ENCODE measurements at places on chromosomes 6 and 20.

GRCh38 chr20:62361799-62362589 is 5.1 kb downstream of the LAMA5 start:
- no peak for DNase-seq

- no peak for DNase-seq
Observed at GRCh38 chr20:47887477-47888080, 102.3 kb upstream of the SULF2 start.

DNA sequence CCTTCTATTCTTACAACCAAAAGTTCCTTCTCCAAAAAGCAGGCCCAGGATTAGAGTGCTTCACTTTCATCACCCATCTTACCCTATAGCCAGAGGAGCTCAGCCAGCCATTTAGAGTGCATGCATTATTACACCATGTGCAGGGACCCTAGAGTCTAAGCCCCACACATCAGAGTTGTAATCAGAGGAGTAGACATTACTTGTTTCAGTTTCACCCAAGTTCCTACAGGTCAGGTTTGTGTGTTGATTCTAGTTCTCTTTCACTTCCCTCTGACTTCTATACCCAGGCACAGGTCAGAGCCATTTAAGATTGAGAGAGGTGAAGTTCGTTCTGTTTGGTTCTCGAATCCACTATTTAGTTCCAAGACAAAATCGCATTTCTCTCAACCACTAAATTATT is 16.3 kb upstream of the ARFGEF3 start:
- no peak for DNase-seq

- no peak for DNase-seq
Observed at GRCh38 chr6:40258531-40258930, 324.3 kb upstream of the MOCS1 start.

DNA sequence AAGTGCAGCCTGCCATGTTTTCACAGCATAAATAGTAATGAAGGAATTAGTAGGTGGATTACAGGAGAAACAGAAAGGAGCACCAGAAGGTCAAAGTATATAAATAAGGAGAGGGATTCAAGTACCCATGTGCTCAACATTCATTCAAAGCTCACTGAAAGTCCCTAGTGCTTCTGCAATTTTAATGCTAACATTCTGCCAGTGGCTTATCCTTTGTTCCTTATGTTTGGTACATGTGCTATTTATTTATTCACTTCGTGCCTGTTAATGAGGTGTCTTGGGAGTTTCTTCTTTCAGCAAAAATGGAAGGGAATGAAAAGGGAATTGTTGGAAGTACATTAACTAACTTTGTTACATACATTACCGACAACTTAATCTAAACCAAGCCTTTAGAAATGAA is 105.7 kb downstream of the CRYBG1 start:
- DNase-seq: no peak

DNA sequence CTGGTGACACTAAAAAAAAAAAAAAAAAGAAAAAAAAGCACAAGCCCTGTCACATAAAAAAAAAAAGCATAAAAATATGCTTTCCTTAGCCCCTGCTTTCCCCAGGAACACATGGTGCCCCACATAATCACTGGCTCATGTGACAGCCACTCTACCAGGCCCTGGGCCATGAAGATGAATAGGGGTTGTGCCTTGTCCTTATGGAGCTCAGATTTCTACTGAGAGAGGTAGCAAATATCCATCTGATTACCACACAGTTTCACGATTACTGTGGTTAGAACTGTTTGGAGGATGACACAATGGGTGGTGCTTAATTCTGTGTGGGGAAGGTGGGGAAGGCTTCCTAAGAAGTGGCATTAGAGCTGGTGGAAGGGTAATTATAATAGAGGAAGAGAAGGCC is 9.3 kb downstream of the RAET1E start:
- DNase-seq: no peak

GRCh38 chr6:20827798-20828197 is 293.5 kb downstream of the CDKAL1 start:
- no peak for DNase-seq

- DNase-seq: no peak
Observed at GRCh38 chr6:40550202-40551101, 36.7 kb downstream of the LRFN2 start.

DNA sequence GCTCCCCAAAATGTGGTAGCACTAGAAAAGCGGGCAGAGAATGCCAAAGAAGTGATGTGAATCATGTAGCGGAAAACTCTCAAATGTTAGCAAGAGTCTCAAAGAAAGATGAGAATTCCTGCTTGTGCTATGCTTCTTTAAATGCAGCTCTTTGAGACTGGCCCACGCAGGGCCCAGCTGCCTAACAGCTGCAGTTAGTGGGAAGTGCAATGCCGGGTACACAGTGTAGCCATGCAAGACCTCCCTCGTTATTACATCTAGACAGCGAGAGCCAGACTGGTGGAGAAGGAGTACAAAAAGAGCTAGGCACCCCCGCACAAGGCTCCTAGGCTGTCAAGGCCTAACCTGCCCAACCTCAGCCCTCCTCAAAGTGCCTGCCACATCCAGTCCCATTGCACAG is 201.7 kb upstream of the PRDM1 start:
- DNase-seq: no peak

- DNase-seq: no peak
Observed at GRCh38 chr6:155080881-155081845, 86.0 kb downstream of the TIAM2 start.

- no peak for DNase-seq
Observed at GRCh38 chr6:126477678-126478077, 137.8 kb downstream of the CENPW start.

DNA sequence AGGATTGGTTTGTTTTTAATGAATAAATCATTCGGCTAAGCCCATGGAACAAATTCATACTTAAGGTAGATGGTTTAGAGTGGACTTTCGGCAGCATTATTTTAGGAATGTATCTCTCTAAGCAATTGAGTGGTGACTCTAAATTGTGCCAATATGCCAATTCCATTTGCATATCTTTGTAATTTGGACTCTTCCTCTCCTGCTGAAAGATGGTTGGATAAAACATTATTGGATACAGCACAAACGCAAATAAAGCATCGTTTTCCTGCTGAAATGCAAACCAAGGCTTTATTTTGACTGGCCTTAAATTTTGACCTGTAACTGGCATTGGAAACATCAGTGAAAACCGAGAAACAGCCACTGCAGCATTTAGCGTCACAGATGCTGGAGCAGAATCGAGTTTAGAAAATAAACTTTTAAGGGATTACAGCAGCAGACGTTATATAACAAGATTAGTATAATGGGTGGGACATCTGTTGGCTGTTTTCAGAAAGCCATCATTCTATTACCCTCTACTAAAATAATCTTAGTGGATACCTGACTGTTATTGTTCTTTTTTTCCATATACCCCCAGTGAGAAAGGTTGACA is 726.0 kb downstream of the KIF16B start:
- DNase-seq: no peak

GRCh38 chr6:13384506-13384905 is 56.2 kb upstream of the TBC1D7 start:
- DNase-seq: no peak

GRCh38 chr6:105196076-105196475 is 16.3 kb upstream of the POPDC3 start:
- no peak for DNase-seq

GRCh38 chr20:47597090-47597489 is 95.4 kb downstream of the NCOA3 start:
- no peak for DNase-seq

DNA sequence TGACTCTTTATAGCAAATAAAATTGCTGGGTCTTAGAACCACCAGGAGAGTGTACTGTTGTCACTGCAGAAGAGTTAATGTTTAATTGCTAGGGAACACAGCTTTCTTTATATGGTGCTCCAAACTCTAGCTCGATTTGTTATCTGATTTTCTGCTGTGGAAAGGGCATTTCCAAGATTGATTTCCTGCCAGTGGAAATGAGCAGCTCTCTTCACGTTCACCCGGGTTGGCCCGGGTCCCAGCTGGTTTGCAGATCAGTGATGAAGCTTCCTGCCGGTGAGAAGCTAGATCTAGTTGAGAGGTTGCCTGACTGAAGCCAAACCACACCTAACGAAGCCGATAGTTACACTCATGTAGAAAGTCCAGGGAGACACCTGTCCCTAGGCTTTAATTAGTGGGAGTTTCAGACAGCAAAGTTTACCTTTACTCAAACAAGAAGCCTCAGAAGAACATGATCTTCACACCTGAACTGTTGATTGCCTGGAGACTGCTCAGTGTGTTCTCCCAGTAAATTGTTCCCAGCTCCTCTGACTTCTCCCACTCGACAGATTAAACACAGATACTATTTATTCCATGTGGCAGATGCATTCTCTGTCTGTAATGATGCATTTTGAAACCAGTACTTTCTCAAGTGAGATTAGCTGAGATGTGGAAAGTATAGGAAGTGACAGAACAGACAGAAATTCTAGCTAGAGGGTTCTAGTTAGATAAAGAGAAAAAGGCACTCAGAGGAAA is 27.8 kb downstream of the PAQR8 start:
- DNase-seq: no peak

DNA sequence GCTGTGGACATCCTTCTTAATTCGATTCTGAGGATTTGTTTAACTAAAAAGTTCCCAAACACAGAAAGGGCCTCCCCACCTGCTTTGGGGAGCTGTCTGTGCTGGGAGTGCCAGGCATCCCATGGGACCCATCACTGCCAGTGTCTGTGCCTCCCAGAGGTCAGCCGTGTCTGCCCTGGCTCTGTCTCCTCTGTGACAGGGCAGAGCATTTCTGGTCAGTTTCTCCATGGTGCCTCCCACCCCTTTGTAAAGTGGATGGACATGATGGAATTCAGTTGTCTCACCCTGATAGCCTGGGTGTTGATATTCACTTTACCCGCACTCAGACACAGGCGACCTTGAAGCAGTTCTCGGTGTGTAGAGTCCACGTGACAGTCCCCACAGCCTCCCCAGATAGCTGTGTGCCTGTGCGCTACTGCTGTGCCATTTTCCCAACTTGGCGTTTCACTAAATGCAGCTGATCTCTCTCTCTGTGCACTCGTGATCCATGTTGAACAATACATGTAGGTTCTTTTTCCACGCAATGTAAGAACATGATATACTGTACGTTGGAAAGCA is 70.5 kb downstream of the CDS2 start:
- DNase-seq: no peak

- DNase-seq: no peak
Observed at GRCh38 chr20:17836303-17836861, 132.2 kb downstream of the SNX5 start.

GRCh38 chr6:137117581-137117980 is 55.9 kb downstream of the IL22RA2 start:
- peak; percentile 1 for DNase-seq

GRCh38 chr6:70225055-70225454 is 77.8 kb downstream of the COL9A1 start:
- no peak for DNase-seq

DNA sequence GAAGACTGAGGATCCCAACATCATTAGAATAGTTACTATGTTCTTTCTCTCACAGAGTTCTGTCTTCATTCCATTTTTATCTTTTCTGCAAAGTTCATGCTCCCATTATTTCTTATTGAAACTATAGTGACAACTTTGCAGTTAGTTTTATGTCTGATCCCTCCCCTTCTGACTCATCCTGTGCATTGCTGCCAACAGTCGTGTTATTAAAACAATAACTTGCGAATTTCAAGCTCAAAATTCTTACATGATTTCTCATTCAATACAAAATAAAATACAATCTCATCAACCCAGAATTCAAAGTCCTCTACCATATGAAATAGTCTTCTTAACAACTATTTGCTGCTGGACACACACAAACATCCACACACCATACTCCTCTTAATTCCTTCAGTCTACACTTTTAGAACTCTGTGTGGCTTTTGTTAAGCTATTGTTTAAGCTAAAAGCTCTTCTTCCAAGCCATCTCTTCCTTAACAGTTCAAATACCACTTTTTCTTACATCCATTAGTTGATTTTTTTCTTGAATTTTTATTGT is 261.4 kb upstream of the IRAK1BP1 start:
- DNase-seq: no peak

DNA sequence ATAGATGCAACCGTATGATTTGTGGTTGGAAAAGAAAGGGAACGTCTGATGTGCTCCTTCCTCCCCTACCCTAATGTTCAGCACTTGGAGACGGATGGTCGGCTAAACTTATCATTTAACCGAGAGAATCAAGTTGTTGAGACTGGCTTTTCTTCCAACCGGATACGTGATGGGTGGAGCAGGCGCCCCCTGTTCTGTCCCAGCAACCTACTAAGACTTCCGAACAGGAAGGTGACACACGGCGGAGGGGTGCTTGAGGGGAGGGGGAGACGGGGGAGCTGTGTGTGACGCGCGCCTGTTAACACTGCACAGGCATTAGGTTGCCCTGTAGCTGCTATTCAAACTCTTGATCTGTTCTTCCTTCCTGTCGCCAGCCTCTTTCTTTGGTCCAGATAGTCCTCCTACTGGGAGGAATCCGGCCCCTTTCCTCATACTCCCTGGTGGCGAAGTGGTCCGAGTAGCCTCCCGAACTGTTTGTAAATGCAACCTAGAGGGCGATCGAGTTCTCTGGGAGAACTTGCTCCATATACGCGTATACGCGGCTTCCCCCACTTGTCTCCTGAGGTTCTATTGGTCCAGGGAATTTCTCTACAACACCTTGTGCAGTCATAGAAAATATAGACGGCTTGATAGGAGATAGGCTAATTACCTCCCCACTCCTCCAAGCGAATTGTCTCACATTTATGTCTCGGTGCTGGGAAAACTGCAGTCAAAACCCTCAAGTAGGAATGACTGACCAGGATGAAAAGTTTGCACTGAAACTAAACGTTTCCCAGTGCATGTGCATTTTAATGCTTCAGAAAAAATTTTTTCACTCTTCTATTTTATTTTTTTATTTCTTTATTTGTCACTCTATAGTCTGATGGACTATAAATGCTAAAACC is 126.0 kb upstream of the SLC2A12 start:
- peak; percentile 27 for DNase-seq

Data from hypothalamus (tissue), 51 donors.